ENCODE measurements at places on chromosomes 6 and 20.

GRCh38 chr20:63651942-63652191 is 1.4 kb downstream of the STMN3 start:
- no peak for DNase-seq

DNA sequence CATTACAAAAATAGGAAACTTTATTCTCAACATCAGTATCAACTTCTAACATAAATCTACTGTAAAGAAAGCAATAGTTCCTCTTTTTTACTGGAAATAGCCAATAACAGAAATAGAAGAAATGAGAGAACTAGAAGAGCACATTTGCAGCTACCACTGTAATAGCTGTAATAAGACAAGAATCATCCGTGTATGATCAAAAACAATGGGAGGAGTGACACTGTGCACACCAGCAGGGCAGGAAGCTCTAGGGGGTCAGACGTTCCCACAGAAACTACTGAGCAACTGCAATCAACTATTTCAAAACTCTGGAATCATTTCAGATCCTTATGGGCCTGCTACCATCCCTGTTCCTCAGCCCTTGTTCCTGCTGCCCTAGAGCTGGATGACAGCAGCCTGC is 43.7 kb downstream of the NINL start:
- no peak for DNase-seq

DNA sequence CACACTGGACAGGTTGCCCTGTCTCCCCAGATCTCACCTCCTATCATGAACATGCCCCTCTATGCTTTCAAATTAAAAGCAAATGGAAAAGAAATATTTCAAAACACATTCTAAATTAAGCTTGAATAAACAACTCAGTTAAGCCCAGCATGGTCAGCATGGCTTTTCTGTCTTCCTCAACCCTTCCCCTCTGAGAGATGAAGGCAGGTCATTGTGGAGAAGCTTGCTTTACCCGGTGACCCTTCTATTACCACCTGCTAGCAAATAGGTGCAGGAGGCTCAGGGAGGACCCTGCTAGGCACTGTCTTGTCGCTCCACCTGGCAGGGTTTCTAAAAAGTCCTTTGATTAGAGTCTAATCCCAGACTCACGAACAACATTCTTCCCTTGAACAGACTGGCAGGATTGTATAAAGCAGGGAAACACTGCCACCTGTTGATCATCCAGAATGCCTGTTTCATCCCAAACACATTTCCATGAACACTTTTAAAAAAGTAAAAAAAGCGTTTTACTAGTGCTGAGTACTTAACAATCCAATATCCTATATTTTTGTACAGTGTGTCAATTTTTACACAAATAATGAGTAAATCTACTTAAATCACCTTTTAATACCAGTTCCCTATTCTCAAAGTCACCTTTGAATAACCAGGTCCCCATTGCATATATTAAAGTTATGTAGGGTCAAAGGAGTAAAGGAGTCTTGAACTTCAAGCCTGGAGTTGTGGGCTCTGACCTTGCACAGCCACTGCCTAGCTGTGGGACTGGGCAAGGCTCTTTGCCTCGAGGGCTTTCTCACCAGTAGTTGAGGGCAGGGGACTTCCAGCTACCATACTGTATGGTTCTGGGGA is 75.5 kb downstream of the GPR6 start:
- DNase-seq: peak; percentile 63

DNA sequence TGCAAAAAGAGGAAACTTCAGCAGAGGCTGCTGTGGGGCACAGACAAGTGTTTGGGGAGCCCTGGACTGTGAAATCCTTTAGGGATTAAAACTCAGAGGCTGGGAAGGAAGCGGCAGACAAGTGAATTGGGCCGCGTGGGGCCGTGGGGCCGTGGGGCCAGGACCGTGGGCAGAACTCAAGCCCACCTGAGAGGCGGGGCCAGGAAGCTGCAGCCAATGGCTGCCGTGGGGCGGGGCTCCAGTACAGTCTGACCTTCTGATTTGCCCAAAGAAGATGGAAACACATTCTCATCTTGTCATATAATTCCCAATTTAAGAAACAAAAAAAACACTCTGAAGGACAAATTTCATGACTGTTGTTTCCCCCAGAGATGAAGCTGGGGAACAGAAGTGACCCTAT is 55.4 kb downstream of the ANKRD60 start:
- no peak for DNase-seq

GRCh38 chr6:100378576-100378975 is 86.1 kb downstream of the SIM1 start:
- DNase-seq: no peak

All from hematopoietic multipotent progenitor cell treated with erythropoietin and hydrocortisone succinate and interleukin-3 and kit ligand, for 4 days (in vitro differentiated cells).